AML-193 (cell line): ENCODE measurements at places on chromosomes 2 and 18.

- DNase-seq, result no peak
These were observed 201.5 kb downstream of the LPIN1 start for GRCh38 chr2:11947956-11948355.

- no peak for DNase-seq
These were observed 78.6 kb upstream of the RPRM start for GRCh38 chr2:153557211-153557610.

- no peak for DNase-seq
These were observed 31.7 kb upstream of the ASPRV1 start for GRCh38 chr2:69993048-69993565.

DNA sequence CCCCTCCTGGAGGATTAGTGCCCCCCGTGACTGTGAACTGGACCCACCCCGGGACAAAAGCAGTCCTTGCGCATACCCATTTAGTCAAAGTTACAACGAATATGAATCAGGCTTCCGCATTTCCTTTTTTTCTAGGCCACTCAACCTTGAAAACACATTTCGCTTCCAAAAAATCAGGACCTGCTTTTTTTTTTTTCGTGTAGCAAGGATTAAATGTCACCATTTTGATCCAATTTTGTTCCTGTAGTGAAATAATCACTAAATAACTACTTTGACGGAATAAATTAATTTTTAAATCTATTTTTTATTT, 464 bp upstream of the FTCDNL1 start:
- no peak for DNase-seq

- DNase-seq, result no peak
These were observed 35.3 kb upstream of the MRPL33 start for GRCh38 chr2:27736031-27736889.

- DNase-seq, result no peak
These were observed 437.1 kb downstream of the BCL11A start for GRCh38 chr2:60116161-60116875.

- no peak for DNase-seq
These were observed 193.8 kb downstream of the RPIA start for GRCh38 chr2:88885275-88885674.

DNA sequence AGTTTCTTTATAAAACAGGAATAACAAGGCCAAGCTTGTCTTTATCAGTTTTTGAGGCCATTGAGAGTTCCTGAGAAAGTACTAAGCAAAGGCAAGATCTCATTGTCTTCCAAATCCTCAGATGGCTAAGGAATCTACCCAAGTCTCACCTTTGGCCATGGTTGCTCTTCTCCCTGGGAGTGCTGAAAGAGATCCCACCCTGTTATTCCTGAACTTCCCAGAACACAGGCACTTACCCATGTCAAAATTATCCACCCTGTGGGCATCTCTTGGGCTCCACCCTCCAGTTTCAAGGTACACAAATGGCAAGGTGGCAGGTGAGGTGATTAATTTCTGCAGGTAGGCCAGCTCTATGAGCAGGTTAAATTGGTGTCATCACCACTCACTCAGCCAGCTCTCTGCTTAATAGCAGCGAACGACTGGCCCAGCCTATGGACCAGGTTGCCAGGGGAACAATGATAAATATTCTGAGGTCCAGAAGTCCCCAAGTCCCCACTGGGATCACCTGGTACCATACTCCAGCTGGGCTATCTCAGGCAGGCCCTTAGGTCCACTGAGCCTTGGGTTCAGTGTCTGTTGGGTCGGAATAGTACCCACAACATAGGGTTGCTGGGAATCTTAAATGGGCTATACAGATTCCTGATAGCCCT, 2.3 kb upstream of the SPRED2 start:
- DNase-seq, result no peak

GRCh38 chr18:74172697-74173433, 24.5 kb downstream of the TIMM21 start:
- no peak for DNase-seq

GRCh38 chr2:5329763-5330162, 362.4 kb upstream of the SOX11 start:
- DNase-seq, result no peak

- no peak for DNase-seq
These were observed 45.2 kb upstream of the PGAP1 start for GRCh38 chr2:196971574-196972279.

DNA sequence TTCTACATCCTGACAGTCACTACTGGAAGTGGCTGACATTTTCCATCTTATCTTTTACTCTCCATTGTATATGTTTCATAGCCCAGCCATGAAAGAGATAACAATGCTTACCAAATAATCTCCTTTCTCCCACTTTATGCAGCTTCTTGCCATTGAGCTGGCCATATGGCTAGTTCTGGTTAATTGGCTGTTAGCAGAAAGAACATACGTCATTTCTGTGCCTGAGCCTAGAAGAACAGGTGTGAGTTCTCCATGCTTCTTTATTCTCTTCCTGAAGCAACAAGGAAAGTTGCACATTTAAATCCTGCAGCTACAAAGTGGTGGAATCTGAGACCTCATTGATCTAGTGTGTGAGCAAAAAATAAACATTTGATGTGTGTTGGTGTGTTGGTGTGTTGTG, 82.0 kb upstream of the FSHR start:
- DNase-seq, result no peak

- no peak for DNase-seq
These were observed 404.8 kb downstream of the CDH2 start for GRCh38 chr18:27772081-27772480.

DNA sequence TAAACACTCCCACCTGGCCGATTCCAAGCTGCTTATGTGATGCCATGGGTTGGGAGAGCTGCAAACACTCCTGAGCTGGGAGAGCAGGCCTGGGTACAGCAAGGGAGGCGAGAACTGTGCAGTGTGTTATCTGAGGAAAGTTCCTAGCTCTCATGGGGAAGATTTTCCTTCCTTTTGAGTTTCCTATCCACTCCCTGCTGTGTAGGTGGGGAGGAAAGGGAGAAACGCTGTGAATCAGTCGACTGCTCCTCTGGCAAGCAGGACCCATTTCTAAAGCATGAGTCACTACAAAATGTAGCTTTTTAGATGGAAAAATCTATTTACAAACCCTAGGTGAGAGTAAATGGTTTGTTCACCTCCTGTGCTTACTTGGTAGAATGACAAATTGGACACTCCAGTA, 80.4 kb downstream of the SH3RF3 start:
- DNase-seq, result no peak

DNA sequence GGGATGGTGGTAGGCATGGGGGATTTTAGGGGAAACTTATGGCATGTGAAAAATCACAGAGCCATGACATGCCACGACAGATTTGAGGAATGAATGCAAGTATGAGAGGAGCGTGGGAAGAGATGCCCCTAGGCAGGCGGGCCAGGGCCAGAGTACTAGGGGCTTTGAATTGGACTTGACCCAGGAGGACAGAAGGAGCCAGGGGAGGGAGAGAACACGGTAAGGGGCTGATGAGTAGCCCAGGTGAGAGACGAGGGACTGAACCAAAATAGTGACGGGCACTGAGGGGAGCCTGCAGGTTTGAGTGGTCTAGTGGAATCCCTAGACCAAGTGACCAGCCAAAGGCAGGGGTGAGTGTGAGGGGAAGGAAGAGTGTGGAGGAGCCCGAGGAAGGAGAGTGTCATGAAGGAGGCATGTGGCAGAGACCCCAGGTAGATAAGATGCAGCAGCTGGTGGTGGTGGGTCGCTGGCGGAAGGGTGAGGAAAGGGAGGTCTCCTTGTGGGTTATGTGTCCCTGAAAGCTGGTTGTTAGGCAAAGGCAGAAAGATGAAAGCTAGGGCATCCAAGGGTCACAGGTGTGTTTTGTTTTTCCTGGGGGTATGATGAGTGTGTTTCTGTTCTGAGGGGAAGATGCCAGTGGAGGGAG, 48.7 kb downstream of the ZBTB7C start:
- no peak for DNase-seq

DNA sequence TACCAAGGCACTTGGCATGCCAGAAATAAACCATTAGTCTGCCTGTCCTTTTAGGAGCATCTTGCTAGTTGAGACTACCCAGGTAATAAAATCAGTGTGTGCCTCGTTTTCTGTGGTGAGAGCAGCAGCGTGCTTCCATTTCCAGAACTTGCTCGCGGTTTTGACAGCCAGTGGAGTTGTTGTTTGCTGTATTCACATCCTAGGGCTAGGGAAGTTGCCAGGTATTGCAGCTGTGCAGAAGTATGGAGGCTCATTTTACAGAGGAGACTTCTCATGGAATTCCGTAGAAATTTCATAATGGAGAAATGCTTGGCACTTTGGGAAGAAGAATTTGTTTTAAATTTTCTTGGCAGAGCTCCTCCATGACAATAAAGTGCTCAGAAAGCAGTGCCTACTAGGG, 1355.1 kb upstream of the ZEB2 start:
- DNase-seq, result no peak

GRCh38 chr18:32734442-32734841, 38.4 kb downstream of the KLHL14 start:
- DNase-seq, result no peak

DNA sequence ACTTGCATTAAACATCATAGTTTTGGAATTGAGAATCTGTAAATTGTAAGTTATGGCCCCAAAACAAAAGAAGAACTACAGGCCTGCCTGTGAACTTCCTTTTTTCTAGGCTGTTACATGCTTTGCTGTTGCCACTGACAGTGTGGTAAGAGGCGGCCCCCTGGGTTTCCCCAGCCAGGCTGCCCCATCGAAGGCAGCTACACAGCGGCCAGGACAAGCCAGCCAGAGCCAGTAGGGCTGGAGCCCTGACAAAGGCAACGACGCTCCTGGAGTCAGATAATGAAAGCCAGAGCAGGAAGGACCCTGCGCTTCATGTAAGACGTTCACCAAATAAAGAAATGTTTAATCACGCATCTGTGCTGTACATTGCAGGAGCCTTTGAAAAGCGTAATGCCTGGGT, 55.0 kb downstream of the ANKRD44 start:
- DNase-seq, result peak; percentile 93

GRCh38 chr2:148725564-148725963, 81.0 kb downstream of the EPC2 start:
- peak; percentile 19 for DNase-seq

GRCh38 chr2:153047220-153047619, 328.8 kb downstream of the ARL6IP6 start:
- no peak for DNase-seq

DNA sequence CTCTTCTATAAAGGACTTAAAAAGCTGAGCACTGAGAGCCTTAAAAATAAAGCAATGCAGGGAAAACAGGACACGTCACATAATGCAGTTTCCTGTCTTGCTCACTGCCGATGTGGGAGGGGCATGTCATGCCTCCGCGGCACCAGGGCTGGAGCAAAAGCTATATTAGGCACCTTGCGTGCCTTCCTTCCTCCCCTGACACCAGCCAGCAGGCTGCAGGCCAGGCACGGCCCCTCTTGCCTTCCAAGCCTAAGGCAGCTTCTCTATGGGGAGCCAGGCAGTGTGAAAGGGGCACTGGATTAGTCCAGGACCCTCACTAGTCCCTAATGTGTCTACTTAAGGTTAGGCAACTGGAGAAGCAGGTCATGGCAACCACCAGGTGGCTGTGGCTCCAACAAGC, 26.3 kb downstream of the MRPL35 start:
- no peak for DNase-seq

GRCh38 chr2:237663517-237664110, 36.2 kb downstream of the LRRFIP1 start:
- DNase-seq, result no peak

- peak; percentile 65 for DNase-seq
These were observed 38.8 kb upstream of the BMP10 start for GRCh38 chr2:68909793-68910674.

GRCh38 chr18:68797871-68798270, at the start of gene CCDC102B:
CCDC102B (plus strand) TSS chr18:68798080; CDS start chr18:68836764, 38,684 bp downstream.
- DNase-seq, result no peak

DNA sequence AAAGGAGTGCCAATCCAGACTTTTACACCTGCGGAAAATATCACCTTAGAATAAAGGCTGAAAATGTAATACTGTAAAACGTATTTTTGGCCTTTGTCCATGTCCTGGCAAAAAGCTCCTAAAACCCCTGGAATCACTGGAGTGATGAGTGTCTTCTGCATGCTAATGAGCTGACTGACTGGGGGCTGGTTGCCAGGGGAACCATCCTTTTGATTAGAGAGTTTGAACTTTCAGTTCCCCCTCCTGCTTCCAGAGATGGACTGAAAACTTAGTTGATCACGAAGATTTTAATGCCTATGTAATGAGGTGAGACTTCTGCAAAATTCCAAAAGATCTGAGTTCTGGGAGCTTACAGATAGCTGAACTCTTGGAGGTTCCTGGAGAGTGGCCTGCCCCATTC, 20.5 kb downstream of the PUM2 start:
- DNase-seq, result no peak

GRCh38 chr2:660586-661359, 16.4 kb downstream of the TMEM18 start:
- no peak for DNase-seq

DNA sequence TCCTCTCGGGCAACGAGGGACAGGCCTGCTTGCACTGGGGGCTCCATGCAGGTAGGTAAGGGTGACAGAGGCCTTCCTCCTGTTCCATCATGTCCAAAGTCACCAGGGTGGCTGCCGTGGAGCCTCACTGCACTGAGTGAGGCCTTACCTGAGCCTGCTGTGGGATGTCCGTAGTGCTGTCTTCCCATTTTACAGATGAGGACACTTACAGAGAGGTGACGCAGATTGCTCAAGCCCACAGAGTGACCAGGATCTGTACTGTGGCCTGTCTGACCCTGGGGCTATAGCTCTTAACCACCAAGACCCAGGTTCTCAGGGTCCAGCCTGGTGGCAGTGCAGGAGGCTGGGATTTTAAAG, 5.4 kb downstream of the ATOH8 start:
- no peak for DNase-seq

GRCh38 chr2:231200805-231201474, 2.5 kb downstream of the ARMC9 start:
- no peak for DNase-seq

GRCh38 chr2:1687254-1687653, 57.1 kb downstream of the PXDN start:
- DNase-seq, result no peak

DNA sequence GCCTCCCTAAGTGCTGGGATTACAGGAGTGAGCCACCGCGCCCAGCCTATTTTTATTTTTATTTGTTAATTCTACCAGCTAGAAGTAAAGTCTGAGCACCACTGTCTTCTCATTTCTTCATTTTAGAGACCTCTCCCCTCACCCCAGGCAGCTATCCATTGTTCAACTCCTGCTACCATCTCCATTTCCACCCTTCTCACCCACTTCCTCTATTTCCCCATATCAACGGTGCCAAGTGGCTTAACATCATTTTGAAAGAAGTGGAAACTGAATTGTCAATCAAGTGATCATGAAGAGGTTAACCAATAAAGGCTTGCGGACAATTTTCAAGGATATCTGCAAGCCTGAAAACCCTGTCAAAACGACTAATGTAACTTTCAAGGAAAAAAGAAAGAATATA, 323.1 kb downstream of the NBAS start:
- DNase-seq, result peak; percentile 6

DNA sequence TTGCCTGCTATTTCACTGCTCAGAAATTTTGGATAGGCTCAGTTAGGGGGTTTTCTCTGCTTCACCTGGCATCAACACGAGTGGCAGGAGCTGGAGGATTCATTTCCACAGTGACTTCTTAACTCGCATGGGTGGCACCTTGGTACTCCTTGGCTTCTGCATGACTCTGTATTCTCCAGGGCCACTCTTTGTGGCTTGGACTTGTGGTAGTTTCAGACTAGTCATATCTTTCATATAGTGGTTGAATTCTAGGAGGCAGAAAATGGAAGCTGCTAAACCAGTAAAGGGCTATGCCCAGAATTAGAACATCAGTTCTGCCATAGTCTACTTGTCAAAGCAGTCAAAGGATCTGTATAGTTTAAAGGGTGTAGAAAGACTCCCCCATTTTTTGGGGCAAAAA, 6.8 kb downstream of the MAIP1 start:
- DNase-seq, result no peak

- DNase-seq, result no peak
These were observed 213.0 kb downstream of the TRIB2 start for GRCh38 chr2:12929758-12930157.

- DNase-seq, result no peak
These were observed 118.1 kb downstream of the ABCA12 start for GRCh38 chr2:215020283-215020682.
